ENCODE measurements at places on chromosomes 5 and 9.

- DNase-seq: no peak
Observed at GRCh38 chr9:89884356-89885083, 279.7 kb downstream of the GADD45G start.

DNA sequence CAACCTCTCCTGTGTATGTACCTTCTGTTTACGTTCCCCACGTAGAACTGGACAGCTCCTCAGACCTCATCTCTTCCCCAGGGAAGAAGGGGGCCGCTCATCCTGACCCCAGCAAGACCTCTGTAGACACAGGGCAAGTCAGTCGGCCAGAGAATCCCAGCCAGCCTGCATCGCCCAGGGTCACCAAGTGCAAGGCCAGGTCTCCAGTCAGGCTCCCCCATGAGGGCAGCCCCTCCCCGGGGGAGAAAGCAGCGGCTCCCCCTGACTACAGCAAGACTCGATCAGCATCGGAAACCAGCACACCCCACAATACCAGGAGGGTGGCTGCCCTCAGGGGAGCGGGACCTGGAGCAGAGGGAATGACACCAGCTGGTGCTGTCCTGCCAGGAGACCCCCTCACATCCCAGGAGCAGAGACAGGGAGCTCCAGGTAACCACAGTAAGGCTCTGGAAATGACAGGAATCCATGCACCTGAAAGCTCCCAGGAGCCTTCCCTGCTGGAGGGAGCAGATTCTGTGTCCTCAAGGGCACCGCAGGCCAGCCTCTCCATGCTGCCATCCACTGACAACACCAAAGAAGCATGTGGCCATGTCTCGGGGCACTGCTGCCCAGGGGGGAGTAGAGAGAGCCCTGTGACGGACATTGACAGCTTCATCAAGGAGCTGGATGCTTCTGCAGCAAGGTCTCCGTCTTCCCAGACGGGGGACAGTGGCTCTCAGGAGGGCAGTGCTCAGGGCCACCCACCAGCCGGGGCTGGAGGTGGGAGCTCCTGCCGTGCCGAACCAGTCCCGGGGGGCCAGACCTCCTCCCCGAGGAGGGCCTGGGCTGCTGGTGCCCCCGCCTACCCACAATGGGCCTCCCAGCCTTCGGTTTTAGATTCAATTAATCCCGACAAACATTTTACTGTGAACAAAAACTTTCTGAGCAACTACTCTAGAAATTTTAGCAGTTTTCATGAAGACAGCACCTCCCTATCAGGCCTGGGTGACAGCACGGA, 86.7 kb downstream of the GOLPH3 start:
- DNase-seq: no peak

GRCh38 chr5:177540438-177540837, 13.9 kb downstream of the FAM193B start:
- DNase-seq: no peak

DNA sequence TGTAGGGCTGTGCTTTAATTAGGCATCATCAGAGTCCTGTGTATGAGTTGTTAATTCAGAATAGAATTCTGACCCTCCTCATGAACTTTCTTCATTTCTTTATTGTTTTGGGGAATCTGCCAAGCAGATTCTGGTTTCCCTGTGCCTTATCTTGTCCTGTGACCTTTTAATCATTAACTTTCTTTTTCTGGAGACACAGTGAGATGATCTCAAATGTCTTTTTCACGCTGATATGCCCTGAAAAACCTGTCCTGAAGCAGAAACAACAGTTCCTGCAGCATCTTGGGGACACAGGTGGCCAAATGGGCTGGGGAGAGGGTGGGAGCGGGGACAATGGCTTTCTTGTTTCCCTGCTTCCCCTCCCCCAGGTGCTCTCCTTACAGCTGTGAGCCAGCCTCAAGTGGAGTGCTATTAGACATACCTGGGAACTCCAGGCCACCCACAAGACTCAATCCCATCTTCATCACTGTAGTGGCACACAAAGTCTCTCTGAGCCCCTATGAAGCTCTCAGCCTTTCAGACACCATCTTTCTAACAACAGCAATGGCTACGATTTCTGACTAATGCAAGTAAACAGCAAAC, 213.8 kb downstream of the ATP10B start:
- DNase-seq: no peak

GRCh38 chr5:87541676-87542075, 128.9 kb upstream of the CCNH start:
- DNase-seq: no peak

GRCh38 chr5:173201636-173202265, 33.3 kb downstream of the NKX2-5 start:
- DNase-seq: no peak
